ENCODE measurements at places on chromosomes 16 and 17.

DNA sequence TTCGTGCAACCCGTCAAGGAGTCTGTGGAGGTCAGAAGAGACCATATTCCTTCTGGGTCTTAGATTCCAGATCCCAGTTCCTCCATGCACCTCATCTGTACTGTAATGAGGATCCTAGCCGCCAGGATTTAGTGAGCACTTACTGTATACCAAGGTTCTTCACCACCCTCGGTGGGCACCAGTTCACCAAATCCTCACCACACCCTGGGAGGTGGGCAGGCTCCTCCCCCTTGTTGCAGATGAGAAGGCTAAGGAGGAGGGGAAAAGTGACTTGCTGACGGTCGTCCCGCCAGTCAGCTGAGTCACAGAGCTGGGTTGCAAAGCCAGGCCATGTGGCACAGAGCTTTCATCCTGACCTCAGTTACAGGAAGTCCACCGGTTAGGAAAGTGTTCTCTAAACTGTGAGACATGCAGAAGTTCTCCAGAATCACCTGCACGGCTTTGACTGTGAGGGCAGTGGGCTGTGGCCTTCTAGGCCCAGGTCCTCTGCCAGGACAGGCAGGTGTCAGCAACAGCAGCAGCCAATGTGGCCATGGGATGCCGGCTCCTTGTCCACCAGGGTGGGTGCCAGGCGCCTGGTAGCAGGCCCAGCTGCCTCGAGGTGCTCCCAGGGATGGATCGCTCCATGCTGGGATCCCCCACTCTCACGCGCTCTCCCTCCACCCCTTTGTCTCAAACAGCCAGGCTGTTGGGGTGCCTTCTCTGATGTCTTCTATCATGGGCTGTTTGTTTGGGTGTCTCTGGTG, 240.3 kb upstream of the GSE1 start:
- peak; percentile 94 for DNase-seq

DNA sequence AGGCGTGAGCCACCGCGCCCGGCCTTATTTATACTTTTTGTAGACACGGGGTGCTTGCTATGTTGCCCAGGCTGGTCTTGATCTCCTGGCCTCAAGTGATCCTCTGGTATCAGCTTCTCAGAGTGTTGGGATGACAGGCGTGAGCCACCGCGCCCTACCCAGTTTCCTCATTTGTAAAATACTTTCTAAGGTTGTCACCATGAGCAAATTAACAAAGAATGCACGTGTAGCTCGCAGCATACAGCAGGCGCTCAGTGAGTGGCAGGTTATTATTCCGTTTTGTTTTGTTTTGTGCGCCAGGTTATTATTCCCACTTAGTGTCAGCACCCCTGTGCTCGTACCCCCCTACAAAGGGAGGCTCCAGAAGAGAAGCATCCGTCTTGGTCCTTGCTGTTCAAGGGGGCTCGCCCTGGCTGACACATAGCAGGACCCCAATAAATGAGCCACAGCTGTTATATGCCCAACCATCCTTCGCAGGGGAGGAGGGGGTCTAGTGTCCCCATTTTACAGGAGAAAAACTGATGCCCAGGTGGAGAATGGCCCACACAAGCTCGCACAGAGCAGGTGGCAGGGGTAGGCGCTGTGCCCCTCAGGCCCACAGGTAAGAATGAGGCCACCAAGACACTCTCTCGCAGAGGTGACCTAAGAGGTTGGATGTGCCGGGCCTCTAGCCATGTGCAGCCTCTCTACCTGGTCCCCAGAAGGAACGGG, 686 bp upstream of the MIEF2 start:
- no peak for DNase-seq

- no peak for DNase-seq
Observed at GRCh38 chr17:32298721-32299579, 33.3 kb downstream of the RHBDL3 start.

GRCh38 chr17:44865231-44865660, 17.6 kb downstream of the HIGD1B start:
- peak; percentile 75 for DNase-seq

GRCh38 chr16:55018881-55019280, 88.2 kb downstream of the IRX5 start:
- no peak for DNase-seq

GRCh38 chr17:66353937-66354401, 51.6 kb downstream of the PRKCA start:
- DNase-seq: no peak

GRCh38 chr16:17224879-17225281, 245.9 kb downstream of the XYLT1 start:
- DNase-seq: peak; percentile 94

- DNase-seq: no peak
Observed at GRCh38 chr17:35733366-35733765, 1.9 kb downstream of the RASL10B start.

DNA sequence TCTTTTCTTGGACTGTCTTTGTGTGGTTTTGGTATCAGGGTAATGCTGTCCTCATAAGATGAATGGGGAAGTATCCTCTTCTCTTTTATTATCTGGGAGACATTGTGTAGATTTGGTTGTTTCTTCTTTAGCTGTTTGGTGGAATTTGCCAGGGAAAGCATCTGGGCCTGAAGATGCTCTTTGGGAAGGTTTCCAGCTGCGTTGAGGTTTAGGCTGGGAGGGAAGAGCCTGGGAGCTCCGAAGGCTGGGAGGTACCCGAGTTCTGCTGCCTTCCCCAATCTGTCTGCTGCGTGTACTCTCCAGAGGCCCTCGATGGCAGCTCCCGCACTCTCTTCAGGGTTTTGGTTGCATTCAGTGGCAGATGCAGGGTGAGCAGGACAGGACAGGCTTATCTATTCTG, 25.6 kb upstream of the CRISPLD2 start:
- DNase-seq: no peak

GRCh38 chr16:51831595-51832367, 680.7 kb upstream of the SALL1 start:
- no peak for DNase-seq

- DNase-seq: no peak
Observed at GRCh38 chr17:27622986-27623385, 8.0 kb upstream of the LGALS9 start.

- DNase-seq: no peak
Observed at GRCh38 chr16:6698548-6698947, 634.1 kb upstream of the RBFOX1 start.

GRCh38 chr16:82649766-82650165, 23.0 kb downstream of the CDH13 start:
- no peak for DNase-seq

DNA sequence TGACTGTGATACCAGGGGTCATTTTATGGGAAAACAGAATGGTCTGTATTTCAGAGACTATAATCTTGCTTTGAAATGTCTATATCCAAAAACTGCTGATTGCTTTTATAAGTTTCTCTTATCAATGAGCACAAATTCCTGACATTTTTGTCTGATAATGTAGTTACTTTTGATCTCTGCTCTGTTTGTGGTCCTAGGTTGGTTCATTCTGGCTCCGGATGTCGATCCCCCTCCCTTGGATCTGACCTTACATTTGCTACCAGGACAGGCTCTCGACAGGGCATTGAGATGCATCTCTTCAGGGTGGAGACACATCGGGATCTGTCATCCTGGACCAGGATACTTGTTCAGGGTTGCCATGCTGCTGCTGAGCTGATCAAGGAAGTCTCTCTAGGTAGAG, 27.3 kb upstream of the VPS4A start:
- DNase-seq: no peak

DNA sequence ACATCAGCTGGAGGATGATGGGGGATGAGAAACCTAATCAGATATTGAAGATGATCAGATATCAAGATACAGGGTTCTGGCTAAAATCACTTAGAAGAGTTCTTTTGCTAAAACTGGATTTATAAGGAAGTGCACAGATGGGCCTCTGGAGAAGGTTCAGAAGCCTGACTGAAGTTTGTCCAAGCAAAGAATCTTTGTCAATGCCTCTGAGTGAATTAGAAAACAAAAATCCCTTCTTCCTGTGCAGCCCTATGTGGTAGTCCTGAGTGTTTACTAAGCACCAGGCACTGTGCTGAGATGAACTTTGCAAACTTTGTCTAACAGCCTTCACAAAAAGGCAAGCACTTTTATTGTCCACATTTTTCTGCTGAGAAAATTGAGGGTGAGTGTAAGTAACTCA, 11.4 kb upstream of the CENPV start:
- no peak for DNase-seq

- no peak for DNase-seq
Observed at GRCh38 chr16:77738706-77739558, 16.6 kb downstream of the NUDT7 start.

GRCh38 chr16:87562201-87562600, 40.1 kb upstream of the JPH3 start:
- DNase-seq: no peak

DNA sequence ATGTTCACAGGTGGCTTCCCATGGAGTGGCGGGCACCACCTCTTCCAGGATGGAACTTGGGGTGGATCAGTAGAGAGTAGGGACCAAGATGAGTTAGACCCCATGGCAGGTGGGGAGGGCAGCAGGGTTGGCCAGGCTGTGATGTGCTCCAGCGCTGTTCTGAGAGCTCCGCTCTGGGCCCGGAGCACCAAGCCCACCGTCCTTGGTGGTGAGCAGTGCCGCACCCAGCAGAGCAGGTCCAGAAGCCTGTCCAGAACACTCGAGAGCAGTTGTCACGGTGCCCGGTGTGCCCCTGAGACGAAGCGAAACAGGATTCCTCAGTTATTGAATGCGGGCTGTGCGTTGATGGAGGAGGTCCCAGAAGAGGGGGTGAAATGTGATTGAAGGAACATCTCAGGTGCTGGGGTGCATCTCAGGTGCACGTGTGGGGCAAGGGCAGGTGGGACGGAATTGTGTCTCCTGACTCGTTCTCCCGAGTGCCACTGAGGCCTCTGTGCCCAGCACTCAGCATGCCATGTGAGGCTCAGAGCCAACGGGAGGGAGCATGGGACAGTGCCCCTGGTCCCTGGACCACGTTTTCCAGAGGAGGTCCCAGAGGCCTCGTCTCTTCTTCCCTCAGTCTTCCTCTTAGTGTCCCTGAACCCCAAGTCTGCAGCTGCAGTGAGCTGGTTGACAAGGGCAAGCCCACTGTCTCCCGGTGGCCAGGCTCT, 39.5 kb downstream of the COX4I1 start:
- no peak for DNase-seq

GRCh38 chr17:48738803-48739526, 10.4 kb upstream of the HOXB13 start:
- no peak for DNase-seq

- DNase-seq: peak; percentile 25
Observed at GRCh38 chr16:48161906-48162305, 6.1 kb upstream of the ABCC12 start.

GRCh38 chr16:12239226-12239625, 262.7 kb downstream of the SNX29 start:
- DNase-seq: no peak

DNA sequence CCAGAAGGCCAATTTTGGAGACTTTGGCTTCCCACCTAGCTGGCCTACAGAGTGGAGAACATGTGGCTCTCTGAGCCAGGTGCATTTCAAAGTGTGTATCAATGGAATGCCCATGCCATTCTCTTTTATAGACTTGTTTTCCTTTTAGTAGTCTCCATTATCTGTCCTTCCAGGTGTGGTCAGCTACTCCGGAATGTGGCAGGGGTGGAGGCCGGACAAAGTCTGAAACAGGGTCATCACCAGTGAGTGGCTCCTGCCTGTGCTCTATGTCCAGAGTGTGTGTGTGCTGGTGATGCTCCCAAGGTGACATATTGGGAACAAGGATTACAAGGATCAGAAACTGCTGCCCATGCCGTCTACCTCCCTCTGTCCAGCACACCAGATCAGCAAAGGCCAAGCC, 3.8 kb upstream of the TMEM220 start:
- no peak for DNase-seq

DNA sequence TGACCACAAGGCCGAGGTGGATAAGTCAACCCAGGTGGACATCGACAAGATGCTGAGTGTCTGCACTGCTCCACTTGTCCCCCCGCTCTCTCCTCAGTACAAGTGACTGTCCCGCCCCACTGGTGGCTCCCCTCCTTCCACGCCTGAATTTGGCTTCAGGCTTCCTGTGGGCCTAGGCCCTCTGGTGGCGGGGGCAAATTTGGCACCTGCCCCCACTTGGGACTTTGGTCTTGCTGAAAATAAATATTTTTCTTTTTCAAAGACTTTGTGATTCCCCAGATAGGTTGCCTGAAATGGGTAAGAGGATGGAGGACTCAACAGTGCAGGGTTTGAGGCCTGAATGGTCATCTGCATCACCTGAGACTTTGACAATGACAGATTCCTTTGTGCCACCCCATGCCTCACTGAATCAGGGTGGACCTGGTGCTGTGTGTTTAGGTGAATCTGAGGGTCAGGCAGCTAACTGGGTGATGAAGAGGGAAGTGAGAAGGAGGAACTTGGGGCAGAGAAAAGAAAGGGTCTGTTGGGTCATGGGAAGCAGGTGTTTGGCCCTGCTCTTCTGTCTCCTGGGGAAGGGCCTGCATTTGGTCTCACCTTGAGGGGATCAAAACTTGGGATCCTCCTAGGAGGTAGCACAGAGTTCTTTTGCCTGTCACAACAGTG, 2.0 kb downstream of the C16orf86 start:
- peak; percentile 38 for DNase-seq

DNA sequence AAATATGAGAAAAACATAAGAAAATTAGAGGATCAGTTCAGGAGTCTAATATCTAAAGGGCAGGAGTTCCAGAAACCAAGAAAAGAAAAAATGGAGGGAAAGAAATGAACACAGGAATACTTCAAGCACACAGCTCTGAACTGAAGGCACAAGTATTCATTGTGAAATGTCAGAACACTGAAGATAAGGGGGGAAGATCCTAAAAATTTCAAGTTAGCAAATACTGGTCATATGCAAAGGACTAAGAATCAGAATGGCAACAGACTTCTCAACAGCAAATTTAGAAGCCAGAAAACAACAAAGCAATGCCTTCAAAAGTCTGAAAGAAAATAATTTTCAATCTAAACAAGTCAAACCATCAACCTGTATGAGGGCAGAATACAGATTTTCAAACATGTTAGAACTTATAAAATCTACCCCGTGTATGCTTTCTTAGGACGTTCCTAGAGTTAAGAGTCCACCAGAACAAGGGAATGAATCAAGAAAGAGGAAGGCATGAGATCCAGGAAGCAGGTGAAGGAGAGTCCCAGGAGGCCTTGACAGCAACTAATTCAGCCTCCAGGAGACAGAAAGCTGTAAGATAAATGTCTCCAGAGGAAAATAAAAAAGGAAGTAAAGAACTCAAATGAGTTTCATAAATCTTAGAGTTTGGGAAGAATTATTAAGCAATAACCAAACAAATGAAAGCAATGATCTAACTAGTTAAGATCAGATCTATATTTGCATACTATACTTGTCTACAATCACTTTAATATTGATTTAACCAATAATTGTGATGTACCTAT, 2.8 kb downstream of the BRD7 start:
- DNase-seq: peak; percentile 71

- peak; percentile 88 for DNase-seq
Observed at GRCh38 chr17:34199932-34200534, 55.1 kb upstream of the CCL2 start.

DNA sequence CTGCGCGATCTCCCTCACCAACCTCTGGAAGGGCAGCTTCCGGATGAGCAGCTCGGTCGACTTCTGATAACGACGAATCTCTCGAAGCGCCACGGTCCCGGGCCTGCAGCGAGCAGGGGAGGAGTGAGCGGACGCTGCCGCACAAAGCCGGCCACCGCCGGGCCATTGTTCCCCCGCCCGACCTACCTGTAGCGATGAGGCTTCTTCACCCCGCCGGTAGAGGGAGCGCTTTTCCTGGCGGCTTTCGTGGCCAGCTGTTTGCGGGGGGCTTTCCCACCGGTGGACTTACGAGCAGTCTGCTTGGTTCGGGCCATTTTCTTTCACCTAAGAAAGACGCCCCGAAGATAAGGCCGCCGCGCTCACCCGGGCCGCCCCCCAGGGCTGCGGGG, 5.8 kb upstream of the UNK start:
- DNase-seq: no peak

GRCh38 chr16:68645494-68646388, 631 bp downstream of the CDH3 start:
- DNase-seq: no peak

Measured in NB4 (cell line).